ENCODE measurements at places on chromosomes 6 and 20. TPM values are rescaled to one million over a fixed set of nuclear protein-coding genes. Genes with fewer than 3 reads are reported as not detected.

CTCFL gene
- not detected for total RNA-seq

FAM110A gene
- 5.4 TPM for total RNA-seq

C6orf52 gene
- not detected for total RNA-seq

FAM83D gene
- 16.7 TPM for total RNA-seq

EYA2 gene
- total RNA-seq = 1.6 TPM

OXT gene
- total RNA-seq = not detected

DYNLT2 gene
- total RNA-seq = 2.0 TPM

ZNF318 gene
- 19.6 TPM for total RNA-seq

SH3BGRL2 gene
- total RNA-seq = 6.6 TPM

OSTM1 gene
- total RNA-seq = 165 TPM

All from fibroblast of the aortic adventitia (primary cell).